ENCODE measurements at places on chromosomes 5 and 9.

DNA sequence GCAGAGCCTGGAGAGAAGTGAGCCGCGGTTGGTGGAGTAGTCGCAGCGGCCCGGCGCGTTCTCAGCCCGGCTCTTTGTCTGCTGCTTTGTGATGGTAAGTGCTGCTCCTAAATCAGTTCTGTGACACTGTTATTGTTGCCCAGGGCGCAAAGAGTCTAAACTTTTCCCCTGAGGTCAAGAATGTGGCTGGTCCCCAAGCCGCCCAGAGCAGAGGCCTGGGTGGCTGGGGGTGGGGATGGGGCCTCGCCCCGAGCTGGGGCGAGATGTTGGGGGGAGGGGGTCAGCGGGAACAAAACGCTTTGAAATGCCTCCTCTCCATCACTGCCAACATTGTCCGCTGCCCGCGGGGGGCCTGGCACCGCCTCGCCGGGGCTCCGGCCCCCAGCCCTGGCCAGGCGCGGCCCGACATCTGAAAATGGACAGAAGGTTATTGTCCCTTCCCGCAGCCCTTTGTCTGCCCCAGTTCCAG is 11.7 kb upstream of the CERCAM start:
- no peak for DNase-seq

DNA sequence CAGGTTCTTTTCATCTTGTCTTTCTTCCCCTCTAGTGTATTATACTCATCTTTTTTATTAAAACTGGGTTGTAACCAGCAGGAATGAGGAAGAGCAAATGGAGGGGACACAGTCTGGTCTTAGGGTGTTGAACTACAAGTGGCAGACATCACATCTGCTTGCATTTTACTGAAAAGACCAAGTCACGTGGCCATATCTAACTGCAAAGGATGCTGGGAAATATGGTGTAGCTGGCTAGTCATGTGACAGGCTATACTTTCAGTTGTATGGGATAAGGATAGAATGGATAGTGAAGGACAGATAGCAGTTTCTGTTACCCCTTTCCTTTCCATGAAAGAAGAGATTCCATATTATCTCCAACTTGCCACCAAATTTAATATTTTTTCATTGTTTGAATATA is 13.0 kb upstream of the FGD3 start:
- DNase-seq: no peak

DNA sequence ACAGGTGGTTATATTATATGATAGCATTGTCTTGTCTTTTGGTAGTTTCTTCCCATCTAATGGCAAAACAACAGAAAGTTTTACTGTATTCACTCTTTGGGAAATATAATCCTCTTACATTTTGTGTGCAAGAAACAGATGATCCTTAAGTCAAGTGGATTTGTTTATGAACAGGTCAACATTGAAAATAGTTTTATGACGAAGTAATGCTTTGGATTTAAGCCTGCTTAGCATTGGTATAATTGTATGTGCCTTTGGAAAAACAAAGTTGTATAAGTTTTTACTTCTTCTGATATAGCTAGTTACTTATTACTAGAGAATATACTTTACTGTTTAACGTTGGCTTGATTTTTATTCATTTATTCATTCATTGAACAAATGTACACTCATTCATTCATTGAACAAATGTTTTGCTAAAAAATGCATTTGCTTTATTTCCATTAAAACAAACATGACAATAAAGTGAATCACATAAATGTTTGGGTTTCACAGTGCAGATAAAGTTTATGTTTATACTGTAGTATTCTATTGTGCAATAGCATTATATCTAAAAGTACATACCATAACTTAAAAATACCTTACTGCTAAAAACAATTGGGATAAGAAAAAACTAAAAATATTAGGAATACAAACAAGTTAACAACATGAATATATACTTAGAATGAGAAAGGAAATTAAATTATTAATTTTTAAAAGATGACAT is 12.3 kb downstream of the SGCD start:
- DNase-seq: no peak

DNA sequence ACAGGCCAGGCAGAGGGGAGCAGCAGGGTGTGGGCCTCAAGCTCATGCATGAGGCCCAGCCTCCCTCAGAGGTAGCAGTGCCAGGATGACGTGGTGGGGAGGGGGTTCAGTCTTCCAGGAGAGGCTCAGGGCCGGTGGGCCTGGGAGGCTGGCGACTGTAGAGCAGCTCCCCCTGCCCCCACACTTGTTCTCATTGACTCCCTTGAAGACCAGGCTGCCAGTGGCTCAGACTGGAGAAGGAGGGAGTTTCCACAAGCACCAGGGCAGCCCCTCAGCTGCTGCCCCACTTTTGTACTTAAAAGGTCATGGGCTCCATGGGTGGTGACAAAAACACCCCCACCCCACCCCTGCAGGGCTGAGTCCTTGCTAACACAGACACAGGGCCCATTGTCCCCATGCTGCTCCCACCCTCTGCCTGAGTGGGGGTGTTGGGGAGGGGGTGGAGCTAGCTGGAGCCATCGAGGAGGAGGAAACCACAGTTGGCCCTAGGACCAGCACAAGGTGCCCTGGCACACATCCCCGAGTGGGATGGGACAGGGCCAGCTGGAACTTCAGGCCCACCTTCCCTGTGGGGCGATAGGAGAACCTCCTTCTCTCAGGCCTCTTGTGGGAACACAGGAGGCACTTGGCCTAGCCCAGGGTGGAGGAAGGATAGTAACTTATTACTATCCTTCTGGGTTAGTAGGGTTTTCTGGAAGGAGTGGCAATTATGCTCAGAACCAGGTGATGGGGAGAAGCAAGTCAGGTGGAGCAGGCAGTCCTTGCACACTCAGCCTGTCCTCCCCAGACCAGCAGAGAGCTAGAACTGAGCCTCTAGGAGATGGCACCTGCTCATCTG is 10.7 kb downstream of the PDLIM4 start:
- no peak for DNase-seq

- no peak for DNase-seq
Observed at GRCh38 chr5:126516133-126516532, 78.9 kb downstream of the ALDH7A1 start.

DNA sequence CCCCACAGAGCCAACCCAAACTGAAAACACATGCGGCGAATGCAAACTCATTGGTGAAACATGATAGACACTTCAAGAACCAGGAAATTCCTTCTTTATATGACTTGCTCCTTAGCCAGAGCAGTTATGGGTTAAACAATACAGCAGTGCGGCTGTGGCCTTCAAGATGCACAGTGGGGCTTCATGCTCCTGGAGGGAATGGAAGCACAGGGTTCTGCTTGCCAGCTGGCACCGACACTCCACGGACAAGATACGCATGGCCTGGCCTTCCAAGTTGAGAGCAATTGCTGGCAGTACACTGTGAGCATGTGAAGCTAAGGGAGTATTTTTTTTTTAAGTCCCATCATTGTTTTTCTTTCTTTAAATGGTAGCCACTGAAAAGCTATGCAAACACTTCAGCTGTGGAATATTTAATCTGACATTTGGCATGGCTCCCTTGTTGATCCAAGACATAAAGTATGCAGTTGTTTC is 451.6 kb upstream of the CD180 start:
- DNase-seq: no peak

- DNase-seq: no peak
Observed at GRCh38 chr5:69209602-69210001, 20.2 kb downstream of the CENPH start.

DNA sequence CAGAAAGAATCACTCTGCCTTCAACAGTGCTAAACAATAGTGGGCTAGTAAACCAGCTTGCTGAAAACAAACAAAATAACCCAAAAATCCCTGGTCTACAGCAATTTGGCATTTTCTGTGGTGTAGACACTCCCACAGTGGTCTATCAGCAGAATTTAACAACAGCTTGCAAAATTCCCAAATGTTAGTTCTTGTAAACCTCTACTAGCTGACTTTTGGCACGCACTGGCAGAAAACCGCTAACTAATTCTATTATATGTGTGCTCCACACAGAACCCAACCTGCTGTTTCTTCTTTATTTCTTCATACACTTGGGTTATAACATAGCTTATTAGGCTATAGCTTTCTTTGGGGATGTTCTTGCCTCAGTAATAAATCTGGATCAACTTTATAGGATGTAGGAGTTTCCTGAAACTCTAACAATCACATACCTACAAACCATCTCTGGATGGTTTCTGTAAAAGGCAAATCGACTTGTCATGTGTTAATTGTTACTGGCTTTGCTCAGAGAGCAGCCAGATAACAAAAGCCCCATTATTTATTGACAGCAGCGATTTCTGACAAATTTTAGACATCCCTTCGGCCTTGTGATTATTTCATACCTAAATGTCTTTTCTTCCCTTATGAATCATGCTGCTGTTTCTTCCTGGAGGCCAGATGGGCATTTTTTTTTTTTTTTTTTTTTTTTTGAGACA is 82.7 kb upstream of the NAA35 start:
- no peak for DNase-seq

GRCh38 chr9:95830768-95831167 is 44.7 kb upstream of the ERCC6L2 start:
- DNase-seq: no peak

- no peak for DNase-seq
Observed at GRCh38 chr5:18807256-18808149, 1173.2 kb downstream of the TAF11L14 start.

DNA sequence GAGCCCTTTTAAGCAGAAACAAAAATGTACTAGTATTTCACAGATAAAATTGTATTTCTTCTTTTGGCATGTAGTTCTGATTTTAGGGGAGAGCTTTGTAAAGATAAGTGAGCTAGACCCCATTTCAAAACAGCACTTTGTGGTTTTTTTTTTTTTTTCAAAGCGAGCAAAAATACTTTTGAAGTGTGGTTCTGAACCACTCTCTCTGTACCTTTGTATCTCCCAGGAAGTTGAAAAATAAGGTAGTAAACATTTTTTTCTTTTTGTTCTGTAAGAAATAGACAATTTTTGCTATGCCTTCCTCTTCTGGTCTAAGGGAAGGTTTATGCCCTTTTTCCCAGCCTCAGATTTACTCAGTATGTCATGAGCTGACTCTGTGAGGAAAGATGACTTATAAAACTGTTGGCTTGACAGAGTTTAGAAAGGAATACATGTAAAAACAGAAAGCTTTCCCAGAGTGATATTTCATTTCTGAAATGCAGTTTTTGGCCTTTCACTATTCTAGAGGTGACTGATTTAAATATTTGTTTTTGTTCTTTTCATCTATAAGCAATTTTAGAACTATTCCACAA is 12.5 kb downstream of the ERCC6L2 start:
- DNase-seq: no peak

DNA sequence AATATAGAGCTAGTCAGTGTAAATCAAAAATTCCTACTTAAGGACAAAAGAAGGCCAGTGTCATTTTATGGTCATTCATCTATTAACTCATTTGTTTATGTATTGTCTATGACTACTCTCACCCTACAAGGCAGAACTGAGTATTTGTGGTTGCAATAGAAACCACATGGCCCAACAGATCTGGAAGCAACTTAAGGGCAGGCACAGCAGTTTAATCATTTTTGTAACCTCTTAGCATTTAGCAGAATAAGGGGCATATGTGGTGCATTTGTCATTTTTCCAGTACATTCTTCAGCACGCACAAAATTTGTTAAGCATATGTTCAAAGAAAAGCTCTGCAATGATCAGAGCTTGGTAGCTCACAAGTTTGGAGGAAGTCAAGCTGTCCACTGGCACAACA is 1.1 kb downstream of the FKBP15 start:
- no peak for DNase-seq

Data from stimulated activated CD8-positive, alpha-beta memory T cell treated with anti-CD3 and anti-CD28 coated beads, Interleukin-4, amount 100 ng/mL, for 1 hour (primary cell).